Activated CD4-positive, alpha-beta T cell treated with anti-CD3 and anti-CD28 coated beads for 36 hours (primary cell): ENCODE measurements at places on chromosomes 13 and 19. TPM values are rescaled to one million over a fixed set of nuclear protein-coding genes. Genes with fewer than 3 reads are reported as not detected.

DNA sequence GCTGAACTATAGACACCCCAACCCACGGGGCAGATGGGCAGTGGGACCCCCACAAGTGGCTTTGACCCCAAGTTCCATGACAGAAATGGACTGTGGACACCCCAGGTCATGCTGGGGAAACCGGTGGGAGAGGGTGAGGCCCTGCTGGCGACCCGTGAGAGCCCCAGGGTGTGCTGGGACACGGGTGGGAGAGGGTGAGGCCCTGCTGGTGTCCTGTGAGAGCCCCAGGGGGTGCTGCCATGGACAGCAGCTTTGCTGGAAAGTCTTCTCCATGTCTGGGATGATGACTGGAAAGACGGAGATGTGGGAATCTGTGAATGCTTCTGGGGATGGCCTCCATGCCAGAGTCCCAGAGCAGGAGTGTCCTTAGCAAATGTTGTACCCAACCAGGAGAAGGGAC, 148.4 kb downstream of the URI1 start:
- H3K4me1 ChIP-seq, result no peaks in the 10 kb centered on the region
- no peak overlapping the region for H3K4me3 ChIP-seq
- H3K27me3 ChIP-seq, result no peaks in the 10 kb centered on the region
- H3K27ac ChIP-seq, result no peak overlapping the region
- no peaks in the 10 kb centered on the region for H3K36me3 ChIP-seq

GRCh38 chr13:73300718-73301425, 242.1 kb downstream of the KLF5 start:
- DNase-seq, result no peak
- H3K4me3 ChIP-seq, result no peak overlapping the region
- no peaks in the 10 kb centered on the region for H3K36me3 ChIP-seq
- no peaks in the 10 kb centered on the region for H3K27me3 ChIP-seq
- H3K4me1 ChIP-seq, result peaks cover 11% of the 10 kb centered on the region

Gene LRRC25
- not detected for total RNA-seq

DNA sequence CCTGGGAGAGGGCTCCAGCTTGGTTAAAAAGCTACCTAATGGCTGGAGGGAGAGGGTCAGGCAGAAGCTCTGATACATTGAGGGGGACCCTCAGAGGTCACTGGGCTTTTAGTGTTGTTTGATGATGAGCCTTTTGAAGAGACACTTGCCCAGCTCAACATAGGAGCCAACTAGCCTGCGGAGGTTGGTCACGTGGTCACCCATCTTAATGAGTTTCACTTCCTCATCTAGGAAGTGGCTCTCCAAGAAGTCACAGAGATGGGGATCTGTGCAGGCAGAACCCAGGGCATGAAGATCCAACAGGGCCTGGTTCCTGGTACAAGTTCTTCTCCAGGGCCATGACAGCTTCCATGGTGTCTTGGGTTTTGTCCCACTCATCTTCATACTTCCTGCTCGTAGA, 33.4 kb downstream of the IPO5 start:
- no peak overlapping the region for H3K4me3 ChIP-seq
- no peak overlapping the region for H3K27ac ChIP-seq
- H3K27me3 ChIP-seq, result no peaks in the 10 kb centered on the region
- peaks cover 4% of the 10 kb centered on the region for H3K4me1 ChIP-seq
- peaks cover 41% of the 10 kb centered on the region for H3K36me3 ChIP-seq
- DNase-seq, result no peak

Gene GNG8
- 17.4 TPM for total RNA-seq

DNA sequence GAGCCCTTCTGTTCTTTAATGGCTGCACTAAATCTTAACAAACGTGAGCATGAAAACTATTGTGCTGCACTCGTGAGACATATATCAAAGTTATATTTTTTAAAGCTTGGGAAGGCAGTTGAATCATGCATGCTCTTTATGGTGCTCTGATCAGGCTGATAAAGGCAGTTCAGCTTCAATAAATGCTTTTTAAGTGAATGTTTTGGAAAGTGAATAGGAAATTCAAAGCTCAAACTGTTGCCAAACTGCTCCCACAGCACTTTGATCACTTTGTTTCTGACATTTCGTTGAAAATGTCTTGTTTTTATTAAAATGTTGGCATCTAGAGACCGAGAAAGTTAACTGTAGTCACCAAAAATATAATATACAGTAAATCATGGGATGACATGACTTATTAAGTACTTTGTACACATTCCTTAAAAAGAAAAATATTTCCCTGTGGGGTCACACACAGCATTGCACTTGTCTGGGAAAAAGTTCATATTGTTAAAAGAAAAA, 625.7 kb upstream of the PCDH9 start:
- H3K27me3 ChIP-seq, result no peaks in the 10 kb centered on the region
- no peak overlapping the region for H3K27ac ChIP-seq
- H3K4me3 ChIP-seq, result no peak overlapping the region
- DNase-seq, result no peak
- no peaks in the 10 kb centered on the region for H3K36me3 ChIP-seq

DNA sequence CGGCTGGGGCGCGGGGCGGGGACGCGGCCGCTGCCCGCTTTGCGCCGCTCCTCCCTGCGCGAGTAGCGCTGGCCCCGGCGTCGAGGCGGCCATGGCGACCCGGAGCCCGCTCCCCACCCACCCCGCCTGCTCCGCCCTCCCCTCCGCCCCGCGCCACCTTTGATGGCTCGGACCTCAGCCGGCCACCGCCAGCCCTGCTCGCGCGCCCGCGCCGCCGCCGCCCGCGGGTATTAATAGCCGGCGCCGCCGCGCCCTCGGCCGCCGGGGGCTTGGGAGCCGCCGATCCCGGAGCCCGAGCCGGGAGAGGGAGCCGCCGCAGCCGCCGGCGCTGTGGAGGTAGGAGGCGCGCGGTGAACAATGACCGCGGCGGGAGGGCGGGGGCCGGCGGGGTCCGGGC, 261 bp downstream of the FARP1 start:
- H3K27ac ChIP-seq, result no peak overlapping the region
- peaks cover 8% of the 10 kb centered on the region for H3K4me1 ChIP-seq
- H3K36me3 ChIP-seq, result no peaks in the 10 kb centered on the region
- DNase-seq, result peak; percentile 6
- H3K27me3 ChIP-seq, result peaks cover 50% of the 10 kb centered on the region
- no peak overlapping the region for H3K4me3 ChIP-seq

GRCh38 chr13:109737046-109737573, 49.3 kb downstream of the IRS2 start:
- DNase-seq, result no peak
- H3K27ac ChIP-seq, result no peak overlapping the region
- H3K4me3 ChIP-seq, result no peak overlapping the region
- no peaks in the 10 kb centered on the region for H3K36me3 ChIP-seq
- peaks cover 5% of the 10 kb centered on the region for H3K27me3 ChIP-seq

GRCh38 chr13:98853771-98854221, 101.3 kb upstream of the SLC15A1 start:
- peaks cover 14% of the 10 kb centered on the region for H3K4me1 ChIP-seq
- no peak overlapping the region for H3K4me3 ChIP-seq
- DNase-seq, result peak; percentile 88
- peaks cover 45% of the 10 kb centered on the region for H3K36me3 ChIP-seq

DNA sequence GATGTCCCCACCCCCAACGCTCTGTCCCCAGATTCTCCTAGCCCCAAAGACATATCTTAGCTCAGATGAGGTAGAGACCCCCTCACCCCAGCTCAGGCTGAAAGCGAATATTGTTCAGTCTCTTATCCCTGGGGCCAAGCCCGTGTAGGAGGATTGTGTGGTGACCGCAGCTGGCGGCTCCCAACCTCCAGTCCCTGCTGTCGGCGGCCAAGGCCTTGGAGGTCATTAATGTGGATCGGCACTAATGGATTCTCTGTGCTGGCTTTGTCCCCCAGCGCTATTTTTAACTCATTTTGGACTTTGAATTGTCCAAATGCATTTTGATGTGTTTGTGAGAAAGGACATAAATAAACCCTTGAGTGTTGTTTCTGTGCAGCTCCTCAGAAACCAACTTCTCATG, 124.2 kb downstream of the UQCRFS1 start:
- DNase-seq, result no peak
- no peak overlapping the region for H3K4me3 ChIP-seq
- H3K27ac ChIP-seq, result no peak overlapping the region
- no peaks in the 10 kb centered on the region for H3K27me3 ChIP-seq

Gene OR4F17
- total RNA-seq, result not detected

Gene FGF21
- not detected for total RNA-seq
